Stimulated activated CD8-positive, alpha-beta memory T cell treated with anti-CD3 and anti-CD28 coated beads, Interleukin-7, amount 100 ng/mL, for 1 hour (primary cell): ENCODE measurements at places on chromosomes 3 and 15.

DNA sequence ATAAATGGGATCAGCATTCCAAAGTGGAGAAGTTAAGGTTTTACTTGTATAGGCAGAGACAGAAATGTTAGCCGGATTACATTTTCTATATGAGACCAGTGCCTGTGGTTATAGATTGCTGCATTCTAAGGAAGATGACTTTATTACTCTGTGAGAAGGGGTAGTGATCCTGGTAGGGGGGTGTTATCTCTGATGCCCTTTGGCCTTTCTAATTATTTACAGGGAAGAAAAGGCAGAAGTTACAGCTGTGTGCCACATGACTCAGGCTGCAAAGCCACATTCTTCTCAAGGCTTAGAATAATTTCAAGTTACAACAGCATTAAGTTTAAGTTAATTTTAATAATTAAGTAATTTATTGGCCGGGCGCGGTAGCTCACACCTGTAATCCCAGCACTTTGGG is 2.2 kb upstream of the TMC3 start:
- DNase-seq, result no peak

- no peak for DNase-seq
These were observed at the start of gene CCR1 for GRCh38 chr3:46208167-46208704. TSS of gene CCR1 (minus strand) at chr3:46208313. CDS start at chr3:46204313, 4,000 bp downstream.

- no peak for DNase-seq
These were observed 1.3 kb downstream of the PLCH1 start for GRCh38 chr3:155743606-155744005.

- DNase-seq, result no peak
These were observed 32.3 kb downstream of the PAQR9 start for GRCh38 chr3:142931222-142931621.

DNA sequence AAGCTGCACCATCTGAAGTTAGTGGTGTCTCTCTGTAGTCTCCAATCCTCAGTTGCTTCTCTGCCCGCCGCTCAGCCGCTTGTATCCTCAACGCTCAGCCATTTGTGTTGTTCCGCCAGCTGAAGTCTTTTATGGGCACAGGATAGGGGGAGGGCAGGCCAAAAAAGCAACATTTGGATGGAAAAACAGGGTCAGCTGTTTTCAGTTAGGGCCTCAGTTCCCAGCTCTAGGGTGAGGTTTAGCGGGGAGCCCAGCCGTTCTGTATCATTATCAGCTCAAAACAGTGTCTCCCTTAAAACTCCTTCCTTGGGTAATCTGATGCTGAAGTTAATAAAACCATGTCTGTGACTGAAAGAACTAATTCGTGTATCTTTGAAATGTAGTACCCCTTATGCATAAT is 329.5 kb upstream of the AZI2 start:
- DNase-seq, result no peak

DNA sequence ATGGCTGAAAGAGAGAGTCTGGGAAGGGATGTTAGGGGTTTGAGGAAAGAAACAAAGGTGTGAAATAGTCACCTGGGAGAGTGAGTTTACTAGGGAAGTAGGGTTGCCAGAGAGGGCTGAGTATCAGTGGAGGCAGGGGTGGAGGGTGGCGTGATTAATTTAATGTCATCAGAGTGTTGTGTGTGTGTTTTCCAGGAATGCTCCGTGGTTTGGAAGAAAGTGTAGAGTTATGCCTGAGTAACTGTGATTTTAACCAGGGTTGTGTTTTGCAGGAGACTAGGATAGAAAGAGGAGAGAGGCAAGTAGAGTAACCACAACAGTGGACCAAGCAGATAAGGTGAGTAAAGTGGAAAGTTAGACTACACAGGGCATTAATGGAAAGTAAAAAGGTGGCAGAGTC is 27.2 kb downstream of the PLD1 start:
- DNase-seq, result no peak

- no peak for DNase-seq
These were observed 13.4 kb downstream of the LRIG1 start for GRCh38 chr3:66487465-66487864.

DNA sequence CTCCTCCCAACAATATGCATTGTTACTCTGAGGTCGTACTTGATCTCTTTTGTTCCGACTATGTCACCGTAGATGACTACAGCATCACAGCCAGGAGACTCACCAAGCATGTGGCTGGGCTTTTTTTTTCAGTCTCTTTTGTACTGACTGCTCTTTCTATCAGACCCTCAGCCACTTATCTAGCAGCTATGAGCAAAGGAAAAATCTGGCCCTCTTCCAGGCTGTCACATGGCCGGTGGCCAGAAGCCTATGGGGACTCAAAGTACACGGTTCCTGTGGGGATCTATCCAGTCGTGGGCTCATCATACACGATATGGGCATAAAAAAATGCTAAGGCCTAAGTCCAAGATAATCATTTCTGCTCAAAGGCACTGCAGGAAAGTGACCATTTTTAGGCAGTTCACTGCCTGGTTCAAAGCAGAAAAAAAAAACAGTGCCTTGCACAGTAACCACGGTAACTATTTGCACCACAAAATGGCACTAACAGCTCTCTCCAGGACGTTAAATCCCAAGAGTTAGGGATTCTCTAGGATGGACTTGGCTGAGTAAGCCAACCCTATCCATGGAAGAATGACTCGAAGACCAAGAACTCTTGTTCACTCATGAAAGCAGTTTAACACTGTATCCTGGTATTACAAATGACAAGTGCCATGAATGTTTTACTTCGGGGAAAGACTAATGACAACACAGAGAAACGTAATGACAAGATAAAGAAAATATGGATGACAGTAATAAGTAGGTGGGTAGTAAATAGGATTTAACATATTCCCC is 50.3 kb downstream of the SHQ1 start:
- no peak for DNase-seq

- no peak for DNase-seq
These were observed 43.2 kb upstream of the INSYN1 start for GRCh38 chr15:73796331-73796831.

DNA sequence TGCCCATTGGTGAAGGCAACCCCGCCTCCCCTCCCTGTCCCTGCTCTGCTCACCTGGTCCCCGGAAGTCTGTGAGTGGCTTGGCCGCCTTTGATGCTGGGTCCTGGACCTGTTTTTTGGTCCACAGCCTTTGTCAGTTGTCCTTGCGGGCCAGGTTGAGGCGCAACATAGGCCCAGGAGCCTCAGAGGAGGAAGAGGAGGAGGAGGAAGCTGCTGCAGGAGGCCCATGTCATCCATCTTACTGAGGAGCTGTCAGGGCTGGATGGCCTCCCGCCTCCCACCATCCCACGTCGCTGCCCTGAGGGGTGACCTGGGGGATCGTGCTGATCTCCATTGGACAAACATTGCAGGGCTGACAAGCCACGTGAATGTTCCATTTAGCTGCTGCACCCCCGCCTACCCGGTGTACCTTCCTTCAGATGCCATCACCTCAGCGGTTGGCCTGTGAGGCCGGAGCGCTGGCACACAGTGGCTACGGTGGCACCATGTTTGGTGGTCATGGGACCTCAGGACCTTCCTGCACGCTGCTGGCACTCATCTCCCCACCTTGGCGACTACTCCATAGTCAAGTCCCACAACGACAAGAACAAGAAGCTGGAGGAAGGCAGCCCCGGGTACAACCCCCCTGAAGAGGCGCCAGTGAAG is 106.3 kb downstream of the SMAD6 start:
- no peak for DNase-seq

DNA sequence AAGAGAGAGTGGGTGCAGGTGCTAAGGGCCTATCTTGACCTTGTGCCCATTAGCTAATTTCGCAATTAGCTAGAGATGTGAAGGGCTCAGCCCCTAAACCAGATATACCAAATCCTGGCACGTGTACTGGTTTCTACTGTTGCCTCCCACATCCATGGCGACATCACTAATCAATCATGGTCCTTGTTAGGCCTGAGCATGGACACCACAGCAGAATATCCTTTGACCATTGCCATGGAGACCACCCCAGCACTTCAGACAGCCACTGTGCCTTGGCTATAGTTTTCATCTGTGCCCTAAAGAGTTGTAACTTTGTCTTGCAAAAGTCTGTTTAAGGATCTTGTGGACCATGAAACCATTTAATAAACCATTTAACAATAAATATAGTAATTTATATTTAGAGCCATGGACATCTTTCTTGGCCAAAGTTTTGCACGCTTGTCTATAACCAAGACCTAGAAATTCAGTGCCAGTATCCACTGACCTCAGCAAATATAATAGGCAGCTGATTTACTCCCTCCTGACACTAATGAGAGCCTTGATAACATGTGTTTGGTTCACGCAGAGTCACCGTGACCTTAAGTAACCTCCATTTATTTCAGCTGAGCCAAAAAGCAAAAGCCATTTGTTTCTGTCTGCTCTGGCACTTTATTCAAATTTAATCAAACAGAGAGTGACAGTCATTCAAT is 43.4 kb downstream of the COLQ start:
- DNase-seq, result no peak

DNA sequence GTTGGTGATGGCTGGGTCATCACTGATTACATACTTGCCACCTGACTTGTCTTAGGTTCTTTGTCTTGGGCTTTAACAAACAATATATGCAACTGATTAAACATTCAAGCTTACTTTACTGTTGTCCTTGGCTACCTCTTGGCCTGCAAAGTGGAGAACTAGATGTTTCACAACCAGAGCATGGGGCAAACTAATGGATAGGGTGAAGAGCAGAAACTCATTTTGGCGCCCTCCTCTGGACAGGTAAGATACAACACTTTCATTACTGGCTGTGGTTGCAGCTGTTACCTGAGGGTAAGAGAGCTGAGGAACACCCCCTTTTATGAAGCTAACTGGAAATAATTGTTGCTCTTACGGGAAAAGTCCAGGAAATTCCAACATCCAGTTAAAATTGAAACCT is 262.1 kb downstream of the NAALADL2 start:
- DNase-seq, result no peak

DNA sequence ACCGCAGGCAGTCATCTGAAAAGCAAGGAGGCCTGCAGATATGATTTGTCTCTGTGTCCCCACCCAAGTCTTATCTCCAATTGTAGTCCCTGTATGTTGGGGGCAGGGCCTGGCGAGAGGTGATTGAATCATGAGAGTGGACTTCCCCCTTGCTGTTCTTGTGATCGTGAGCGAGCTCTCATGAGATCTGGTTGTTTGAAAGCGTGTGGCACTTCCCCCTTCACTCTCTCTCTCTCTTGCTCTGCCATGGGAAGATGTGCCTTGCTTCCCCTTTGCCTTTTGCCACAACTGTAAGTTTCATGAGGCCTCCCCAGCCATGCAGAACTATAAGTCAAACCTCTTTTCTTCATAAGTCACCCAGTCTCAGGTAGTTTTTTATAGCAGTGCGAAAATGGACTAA is 83.3 kb downstream of the TMCO5A start:
- no peak for DNase-seq

GRCh38 chr3:34106879-34107278 is 308.4 kb downstream of the PDCD6IP start:
- DNase-seq, result no peak

DNA sequence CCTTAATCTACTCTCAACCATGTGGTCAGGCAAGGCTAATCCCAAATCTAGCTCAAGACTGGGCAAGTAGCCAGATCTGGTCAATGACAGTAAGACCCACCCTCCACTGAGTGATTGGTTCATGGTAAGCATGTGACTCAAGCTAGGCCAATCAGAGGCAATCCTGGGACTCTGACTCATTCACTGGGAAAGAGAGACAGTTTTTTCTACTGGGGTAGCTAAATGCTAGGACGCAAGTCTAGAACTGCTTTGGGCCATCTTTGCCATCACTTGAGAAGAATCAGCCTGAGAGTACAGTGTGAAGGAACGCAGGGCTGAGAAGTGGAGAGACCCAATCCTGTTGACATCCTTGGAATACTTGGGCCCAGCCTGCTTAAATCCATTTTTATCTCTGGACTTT is 9.4 kb upstream of the RAD18 start:
- DNase-seq, result no peak

GRCh38 chr3:126931806-126932187 is 51.1 kb upstream of the PLXNA1 start:
- DNase-seq, result no peak

- DNase-seq, result no peak
These were observed 52.8 kb downstream of the PLXNA1 start for GRCh38 chr3:127035677-127036076.

DNA sequence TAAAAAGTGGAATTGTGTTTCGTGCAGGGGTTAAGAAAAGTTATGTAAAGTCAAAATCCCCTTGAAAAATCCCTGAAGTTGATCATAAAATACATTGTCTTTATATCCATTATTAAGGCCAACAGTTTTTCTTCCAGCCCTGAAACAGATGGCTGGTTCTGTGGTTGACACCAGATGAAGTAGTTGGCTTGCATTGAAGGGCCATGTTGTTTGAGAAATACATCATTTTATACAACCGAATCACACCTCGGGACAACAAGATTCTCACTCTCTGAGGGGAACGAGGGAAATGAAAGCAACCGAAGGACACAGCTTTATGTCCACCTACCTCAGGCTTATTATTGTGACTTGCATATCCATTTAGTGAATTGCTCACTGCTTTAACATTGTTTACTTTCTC is 126.0 kb upstream of the MITF start:
- DNase-seq, result no peak

GRCh38 chr15:40941528-40942336 is 11.5 kb upstream of the CHAC1 start:
- DNase-seq, result peak; percentile 28

DNA sequence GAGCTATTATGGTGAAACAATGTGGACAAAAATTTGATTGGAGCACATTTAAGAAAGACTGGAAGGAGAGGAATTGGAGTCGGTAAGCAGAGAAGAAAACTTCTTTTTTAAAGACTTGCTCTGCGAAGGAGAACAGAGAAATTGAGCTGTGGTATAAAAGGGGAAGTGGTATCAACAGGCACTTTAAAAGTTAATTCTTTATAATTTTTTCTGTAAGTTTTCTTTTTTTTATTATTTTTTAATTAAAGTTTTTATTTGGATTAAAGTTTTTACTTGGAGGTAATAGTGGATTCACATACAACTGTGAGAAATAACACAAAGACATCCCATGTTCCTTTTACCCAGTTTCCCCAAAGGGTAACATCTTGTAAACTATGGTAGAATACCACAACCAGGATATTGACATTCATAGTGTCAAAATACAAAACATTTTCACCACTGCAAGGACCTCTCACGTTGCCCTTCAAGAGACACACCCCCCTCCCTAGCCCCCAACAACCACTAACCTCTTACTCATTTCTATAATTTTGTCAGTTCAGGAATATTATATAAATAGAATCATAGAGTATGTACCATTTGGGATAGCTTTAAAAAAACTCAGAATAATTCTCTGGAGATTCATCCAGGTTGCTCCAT is 33.8 kb upstream of the XIRP1 start:
- no peak for DNase-seq

GRCh38 chr3:53844262-53845102 is 1.7 kb downstream of the CHDH start:
- no peak for DNase-seq

- DNase-seq, result peak; percentile 33
These were observed at the start of gene PARP14 for GRCh38 chr3:122680475-122681283. TSS of gene PARP14 (plus strand) at chr3:122680839. CDS start at chr3:122680884, 45 bp downstream.

- DNase-seq, result no peak
These were observed 95.9 kb downstream of the FRMD4B start for GRCh38 chr3:69290006-69290405.

GRCh38 chr3:128933213-128933921 is 53.9 kb downstream of the ACAD9 start:
- no peak for DNase-seq

GRCh38 chr3:160633361-160634083 is 43.4 kb upstream of the ARL14 start:
- DNase-seq, result no peak
